Stimulated activated CD4-positive, alpha-beta T cell treated with anti-CD3 and anti-CD28 coated beads, TNF-alpha, amount 100 ng/mL, for 4 hours (primary cell): ENCODE measurements at places on chromosomes 5 and 9.

- no peak for DNase-seq
These were observed 167.9 kb downstream of the DENND1A start for GRCh38 chr9:123761905-123762605.

GRCh38 chr5:13478831-13479465 lies 465.5 kb downstream of the DNAH5 start:
- DNase-seq, result no peak

- no peak for DNase-seq
These were observed 135.4 kb upstream of the SGCD start for GRCh38 chr5:156191547-156191946.

DNA sequence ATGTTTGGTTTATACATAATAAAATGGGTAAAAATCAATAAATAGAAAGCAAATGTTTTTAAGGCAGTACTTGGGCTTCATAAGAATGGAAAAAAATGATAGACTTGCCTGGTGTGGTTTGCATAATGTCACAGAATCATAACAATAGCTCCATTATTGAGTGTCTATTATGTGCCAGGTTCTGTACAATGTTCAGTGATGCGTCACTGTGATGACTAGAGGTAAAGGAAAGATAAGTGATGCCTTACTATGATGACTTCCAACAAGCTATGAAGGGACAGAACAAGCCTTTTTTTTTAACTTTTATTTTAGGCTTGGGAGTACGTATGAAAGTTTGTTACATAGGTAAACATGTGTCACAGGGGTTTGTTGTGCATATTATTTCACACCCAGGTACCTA lies 128.8 kb downstream of the TMC1 start:
- DNase-seq, result no peak

- DNase-seq, result no peak
These were observed 978 bp upstream of the UBE2B start for GRCh38 chr5:134370311-134370870.

DNA sequence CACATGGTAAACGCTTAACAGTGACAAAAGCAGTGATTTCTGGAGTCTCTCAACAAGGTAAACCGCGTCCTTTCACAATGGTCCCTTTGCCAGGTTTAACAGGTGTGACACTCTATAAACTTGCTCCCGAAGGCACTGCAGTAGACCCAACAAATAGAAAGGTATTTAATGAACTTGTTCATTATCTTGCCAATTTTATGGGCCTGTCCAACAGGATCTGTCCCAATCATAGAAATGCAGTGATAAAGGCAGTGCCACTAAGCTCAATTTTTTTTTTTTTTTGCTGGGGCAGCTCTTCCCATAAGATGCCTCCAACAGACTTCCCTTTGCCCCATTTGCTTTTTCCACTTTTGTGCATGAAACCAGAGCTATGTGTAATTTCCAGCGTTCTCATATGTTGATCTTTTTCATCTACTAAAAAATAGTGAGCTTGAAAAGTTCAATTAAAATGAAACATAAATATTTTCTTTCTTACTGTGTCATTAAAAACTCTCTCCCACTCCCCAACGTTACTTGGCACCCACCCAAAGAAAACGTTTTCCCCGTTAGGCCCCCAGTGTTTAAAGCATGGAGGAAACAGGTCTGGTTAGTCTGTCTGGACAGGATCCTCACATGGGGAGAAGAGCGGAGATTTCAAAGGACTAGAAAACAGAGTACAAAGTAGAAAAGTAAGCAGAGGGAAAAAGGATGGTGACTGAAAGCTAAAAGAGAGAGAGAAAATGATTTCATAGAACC lies 80.9 kb upstream of the SPATA31D4 start:
- DNase-seq, result no peak

GRCh38 chr5:154849791-154850201 lies 607 bp downstream of the FAXDC2 start:
- no peak for DNase-seq

- DNase-seq, result no peak
These were observed 2.6 kb downstream of the CFAP90 start for GRCh38 chr5:7848296-7848695.

GRCh38 chr5:51384281-51384840 lies 1.1 kb downstream of the ISL1 start:
- DNase-seq, result no peak

GRCh38 chr5:143258559-143259253 lies 144.8 kb downstream of the NR3C1 start:
- DNase-seq, result no peak

DNA sequence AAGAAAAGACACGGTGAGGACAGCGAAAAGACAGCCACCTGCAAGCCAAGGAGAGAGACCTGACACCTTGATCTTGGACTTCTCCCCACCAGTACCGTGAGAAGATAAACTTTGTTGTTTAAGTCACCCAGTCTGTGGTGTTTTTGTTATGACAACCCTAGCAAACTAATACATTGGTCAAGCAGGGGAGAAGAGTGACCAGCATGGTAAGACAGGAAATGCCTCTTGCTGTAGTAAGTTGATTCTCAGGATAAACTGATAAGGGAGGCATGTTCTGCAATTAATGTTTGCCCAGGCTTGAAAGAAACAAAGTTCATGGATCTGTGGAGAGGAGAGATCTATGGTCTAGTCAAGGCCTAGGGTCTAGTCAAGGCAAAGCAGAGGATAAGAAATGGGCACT lies 801.2 kb downstream of the MAT2B start:
- DNase-seq, result no peak

DNA sequence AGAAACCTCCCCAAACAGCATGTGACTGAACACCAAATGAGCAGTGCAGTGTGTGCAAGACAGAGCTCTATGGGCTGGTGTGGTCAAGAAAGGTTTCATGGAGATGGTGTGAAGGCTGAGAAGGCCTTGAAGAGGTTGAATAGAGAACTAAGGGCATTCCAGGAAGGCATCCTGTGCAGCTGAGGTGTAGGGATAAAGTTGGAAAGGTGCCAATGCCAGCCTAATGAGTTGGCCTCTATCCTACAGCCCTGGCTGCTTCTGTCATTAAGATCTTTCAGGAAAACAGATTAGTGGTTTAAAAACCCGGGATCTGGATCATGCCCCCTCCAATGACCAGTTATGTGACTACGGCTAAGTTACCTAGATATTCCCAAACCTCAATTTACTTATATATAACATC lies 4.0 kb downstream of the HDAC3 start:
- no peak for DNase-seq

DNA sequence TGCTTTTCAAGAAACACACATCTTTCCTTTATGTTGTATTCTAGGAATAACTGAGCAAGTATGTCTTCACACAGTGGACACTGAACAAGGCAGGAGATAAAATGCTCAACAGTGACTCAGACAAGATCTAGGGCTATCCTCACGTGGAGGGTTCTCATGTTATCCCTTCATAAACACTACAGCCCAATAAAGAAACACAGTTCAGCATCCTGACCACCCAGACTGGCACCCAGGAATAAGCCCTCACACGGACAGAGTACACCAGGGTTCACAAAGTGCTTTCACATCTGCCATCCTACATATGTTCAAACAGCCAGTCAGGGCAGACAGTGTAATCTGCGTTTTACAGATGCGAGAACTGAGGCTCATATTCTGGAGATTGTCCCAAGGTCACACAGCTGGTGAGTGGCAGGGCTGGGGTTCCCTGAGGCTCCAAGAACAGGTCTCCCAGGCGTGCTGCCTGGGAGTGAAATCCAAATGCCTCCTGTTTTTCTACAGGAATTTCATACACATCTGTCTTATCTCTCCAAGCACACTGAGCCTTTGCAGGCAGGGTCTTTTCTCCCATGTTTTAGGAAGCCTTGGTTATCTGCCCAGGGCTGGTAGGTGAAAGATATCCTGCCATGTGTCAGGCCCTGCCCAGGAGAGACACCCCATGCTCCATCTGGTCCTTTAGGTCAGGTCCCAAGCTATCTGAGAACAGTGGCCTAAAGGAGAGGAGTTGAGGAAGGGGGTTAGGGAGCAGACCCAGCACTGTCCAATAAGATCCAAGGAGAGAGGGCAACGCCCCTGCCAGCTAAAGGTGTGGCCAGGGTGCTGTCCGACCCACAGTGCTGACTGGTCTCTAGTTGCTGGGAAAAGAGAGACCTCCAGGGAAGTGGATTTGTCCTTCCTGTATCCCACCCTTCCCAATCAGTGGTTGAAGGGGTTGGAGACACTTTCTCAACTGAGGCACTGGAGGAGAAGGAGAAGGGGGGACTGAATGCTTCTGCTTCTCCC lies 47.9 kb upstream of the XPA start:
- DNase-seq, result no peak

DNA sequence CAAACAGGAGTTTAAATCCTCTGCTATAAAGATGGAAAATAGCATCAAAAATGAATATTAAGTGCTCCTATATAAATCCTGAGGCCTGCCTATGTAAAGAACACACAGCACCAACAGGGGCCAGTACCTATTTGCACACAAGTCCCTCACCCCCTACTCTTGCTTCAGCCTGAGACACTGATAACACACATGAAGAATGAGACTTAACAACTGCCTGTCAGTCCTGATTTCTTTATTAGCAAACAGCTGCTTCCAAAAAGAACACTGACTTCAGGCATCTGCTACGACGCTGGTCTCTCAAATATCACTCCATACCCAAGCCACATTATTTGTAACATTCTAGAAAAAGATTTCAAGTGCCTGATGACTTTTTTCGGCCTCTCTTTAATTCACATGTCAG lies 55.5 kb downstream of the MYO10 start:
- DNase-seq, result no peak
